ENCODE measurements at places on chromosomes 6 and 20. TPM values are rescaled to one million over a fixed set of nuclear protein-coding genes. Genes with fewer than 3 reads are reported as not detected.

The SLC35F1 gene
- total RNA-seq: 0.12 TPM

The OR12D3 gene
- not detected for total RNA-seq

The TNFRSF6B gene
- 57.4 TPM for total RNA-seq

The ENPP4 gene
- 2.4 TPM for total RNA-seq

The ABHD16B gene
- not detected for total RNA-seq

The DTNBP1 gene
- total RNA-seq: 7.6 TPM

The TAGAP gene
- not detected for total RNA-seq

The ASXL1 gene
- total RNA-seq: 52.5 TPM

The PHACTR3 gene
- total RNA-seq: not detected

The GPLD1 gene
- total RNA-seq: 0.87 TPM

The CLPSL1 gene
- not detected for total RNA-seq

The OOEP gene
- total RNA-seq: not detected

The LGSN gene
- not detected for total RNA-seq

The BHLHE23 gene
- total RNA-seq: not detected

The FNDC1 gene
- total RNA-seq: under 0.01 TPM

The CFAP206 gene
- 0.37 TPM for total RNA-seq

The DCBLD1 gene
- total RNA-seq: 81.0 TPM

The FAM83D gene
- total RNA-seq: 48.3 TPM

The TCP11 gene
- total RNA-seq: 0.25 TPM

The LZTS3 gene
- 4.3 TPM for total RNA-seq

The SLC13A3 gene
- total RNA-seq: 3.1 TPM

All from uterine smooth muscle cell (primary cell).